ENCODE measurements at places on chromosomes 3 and 15.

DNA sequence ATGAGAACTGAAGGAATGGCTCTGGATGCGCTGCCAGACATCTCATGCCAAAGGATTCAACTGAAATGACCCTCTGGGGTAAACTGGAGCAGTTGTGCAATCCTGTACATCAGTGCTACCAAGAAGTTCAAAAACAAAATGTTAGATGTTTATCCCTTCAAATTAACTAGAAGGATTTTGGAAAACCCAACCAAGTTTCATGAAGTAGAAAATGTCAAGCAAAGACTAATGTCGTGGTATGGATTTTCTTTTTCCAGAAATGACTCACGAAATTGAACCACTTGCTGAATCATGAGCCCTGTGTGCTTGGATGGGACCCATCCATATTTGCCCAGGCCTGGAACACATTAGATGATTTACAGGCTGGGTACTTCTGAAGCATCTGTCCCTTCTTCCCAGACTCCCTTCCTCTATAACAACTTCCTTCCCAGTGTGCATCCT, 101.6 kb downstream of the LRTM1 start:
- DNase-seq = no peak

- DNase-seq = no peak
Measured at GRCh38 chr3:57809609-57809968, 53.5 kb downstream of the SLMAP start.

DNA sequence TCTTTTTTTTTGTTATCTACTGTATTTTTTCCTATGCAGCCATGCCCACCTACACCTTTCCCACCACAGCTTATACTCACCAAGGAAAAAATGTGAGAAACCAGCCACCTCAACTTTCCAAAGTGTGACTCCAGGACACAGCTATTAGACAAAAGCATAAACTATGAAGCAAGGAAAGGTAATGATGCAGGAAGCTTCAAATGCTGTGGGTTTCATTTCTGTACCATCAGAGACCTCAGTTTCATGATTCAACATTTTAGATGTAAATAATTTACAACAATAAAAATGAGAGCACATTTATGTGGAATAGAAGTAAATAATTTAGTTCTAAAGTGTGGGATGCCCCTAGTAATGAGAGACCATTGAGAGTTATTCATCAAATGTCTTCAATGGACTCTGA, 115.1 kb downstream of the CDIN1 start:
- DNase-seq = no peak

GRCh38 chr15:27045796-27046195, 74.8 kb downstream of the GABRG3 start:
- DNase-seq = no peak

DNA sequence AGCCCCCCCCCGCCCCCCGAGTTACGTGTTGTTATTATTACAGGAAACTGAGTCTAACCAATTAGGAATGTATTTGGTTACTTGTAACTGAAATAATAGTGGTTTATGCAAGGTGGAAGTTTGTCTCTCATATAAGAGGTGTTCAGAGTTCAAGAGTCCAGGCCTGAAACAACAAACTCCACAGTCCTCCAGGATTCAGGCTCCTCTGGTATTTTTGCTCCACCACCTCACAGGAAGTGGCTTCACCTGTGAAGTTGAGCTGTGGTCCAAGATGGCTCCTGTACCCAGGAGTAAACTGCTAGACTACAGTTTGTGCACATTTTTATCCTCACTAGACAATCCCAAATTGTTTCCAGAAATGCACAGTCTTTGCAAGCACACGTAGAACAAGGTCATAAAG, 27.3 kb downstream of the MOBP start:
- DNase-seq = no peak

DNA sequence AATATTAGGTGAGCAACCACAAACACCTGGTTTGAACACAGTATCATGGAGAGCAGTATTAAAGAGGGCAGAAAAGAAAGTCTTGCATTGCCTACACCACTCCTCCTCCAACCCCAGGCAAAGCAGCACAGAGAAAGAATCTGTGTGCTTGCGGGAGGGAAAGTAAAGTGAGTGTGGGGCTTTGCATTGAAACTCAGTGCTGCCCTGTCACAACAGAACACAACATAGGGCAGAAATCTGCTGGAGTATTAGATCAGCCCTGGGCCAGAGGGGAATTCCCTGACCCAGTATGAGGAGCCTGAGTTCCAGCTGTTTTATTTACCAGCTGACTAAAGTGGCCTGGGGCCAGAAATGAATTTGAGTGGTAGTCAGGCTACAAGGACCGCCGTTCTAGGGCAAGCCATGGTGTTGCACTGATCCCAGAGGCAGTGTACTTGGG, 75.5 kb downstream of the SPATA16 start:
- no peak for DNase-seq

GRCh38 chr3:18069568-18069967, 327.1 kb upstream of the TBC1D5 start:
- no peak for DNase-seq

- DNase-seq = no peak
Measured at GRCh38 chr3:49489247-49489646, 19.2 kb downstream of the DAG1 start.

- no peak for DNase-seq
Measured at GRCh38 chr3:120446891-120447668, 3.7 kb downstream of the FSTL1 start.

DNA sequence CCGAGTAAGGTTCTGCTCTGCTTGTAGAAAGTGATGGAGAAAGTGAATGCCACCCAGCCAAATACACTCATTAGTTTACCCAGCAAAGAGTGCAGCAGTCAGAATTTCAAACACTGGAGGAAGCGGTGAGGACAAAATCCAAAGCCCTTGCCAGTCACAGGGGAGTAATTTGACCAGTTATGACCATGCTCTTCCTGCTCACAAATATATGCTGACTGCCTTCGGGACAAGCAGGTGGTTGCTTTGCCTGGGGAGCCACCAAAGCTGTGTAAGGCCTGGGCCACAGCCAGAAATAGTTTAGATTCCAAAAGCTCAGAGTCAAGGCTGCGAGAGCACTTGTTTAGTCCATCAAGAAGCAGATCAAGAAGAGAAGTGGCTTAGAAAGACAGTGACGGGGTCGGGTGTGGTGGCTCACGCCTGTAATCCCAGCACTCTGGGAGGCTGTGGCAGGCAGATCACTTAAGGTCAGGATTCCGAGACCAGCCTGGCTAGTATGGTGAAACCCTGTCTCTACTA, 51.0 kb upstream of the ATP13A3 start:
- no peak for DNase-seq

- no peak for DNase-seq
Measured at GRCh38 chr3:147404800-147405230, 1.5 kb downstream of the ZIC4 start.

GRCh38 chr3:118949113-118949760, 85.4 kb downstream of the IGSF11 start:
- DNase-seq = no peak

Measured in stimulated activated CD4-positive, alpha-beta T cell treated with anti-CD3 and anti-CD28 coated beads, Interleukin-1b, Interleukin-23, amount 100 ng/mL, for 1 hour (primary cell).